OCI-M1 (cell line): ENCODE measurements at places on chromosomes 11 and 22.

DNA sequence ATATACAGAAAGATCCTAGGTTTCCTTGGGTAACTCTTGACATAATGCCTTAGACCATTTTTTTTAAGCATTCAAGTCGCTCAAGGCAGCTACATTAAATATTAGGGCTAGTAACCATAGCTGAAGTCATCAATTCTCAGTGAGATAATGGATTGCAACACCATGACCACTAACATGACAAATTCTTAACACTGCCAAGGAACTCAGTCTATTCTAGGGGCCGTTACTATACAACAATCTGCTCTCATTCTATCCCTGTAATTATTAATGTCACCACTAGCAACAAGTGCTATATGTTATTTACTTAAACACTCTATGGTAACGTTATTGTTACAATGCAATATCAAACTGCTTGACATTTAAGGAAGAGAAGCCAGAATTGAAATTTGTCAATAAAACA lies 3.2 kb upstream of the STK33 start:
- DNase-seq: peak; percentile 6

- no peak for DNase-seq
Observed at GRCh38 chr22:23176645-23177027, 3.7 kb upstream of the BCR start.

- DNase-seq: peak; percentile 31
Observed at GRCh38 chr11:35623621-35624168, 5.4 kb downstream of the FJX1 start.

DNA sequence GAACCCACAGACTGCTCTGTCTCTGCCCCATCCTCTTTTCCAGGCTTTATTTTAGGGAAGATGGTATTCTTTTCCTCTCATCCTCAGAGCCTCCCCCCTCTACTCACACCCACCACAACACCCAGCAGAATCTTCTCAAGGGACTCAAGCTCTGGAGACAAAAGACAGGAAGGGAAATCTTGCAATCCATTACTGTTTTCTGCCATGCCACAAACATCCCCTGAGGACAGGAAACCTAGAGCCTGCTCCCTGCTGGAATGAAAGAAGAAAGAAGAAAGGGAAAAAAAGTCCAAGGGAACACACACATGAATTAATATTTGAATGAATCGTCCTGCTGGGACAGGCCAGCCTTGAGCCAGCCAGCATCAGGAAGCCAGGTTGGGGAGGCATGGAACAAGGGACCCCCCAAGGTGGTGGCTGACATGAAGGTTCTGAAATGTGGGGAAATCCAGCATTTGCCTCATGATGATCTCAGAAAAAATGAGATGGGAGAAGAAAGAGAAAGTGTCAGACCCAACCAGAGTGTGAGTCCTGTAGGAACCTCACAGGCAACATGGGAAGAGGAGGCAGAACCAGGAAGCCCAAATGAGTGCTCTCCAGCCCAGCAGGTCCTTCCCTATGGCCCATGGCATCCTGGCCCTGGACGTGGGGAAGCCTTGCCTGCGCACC lies 34.0 kb downstream of the SLCO2B1 start:
- no peak for DNase-seq

DNA sequence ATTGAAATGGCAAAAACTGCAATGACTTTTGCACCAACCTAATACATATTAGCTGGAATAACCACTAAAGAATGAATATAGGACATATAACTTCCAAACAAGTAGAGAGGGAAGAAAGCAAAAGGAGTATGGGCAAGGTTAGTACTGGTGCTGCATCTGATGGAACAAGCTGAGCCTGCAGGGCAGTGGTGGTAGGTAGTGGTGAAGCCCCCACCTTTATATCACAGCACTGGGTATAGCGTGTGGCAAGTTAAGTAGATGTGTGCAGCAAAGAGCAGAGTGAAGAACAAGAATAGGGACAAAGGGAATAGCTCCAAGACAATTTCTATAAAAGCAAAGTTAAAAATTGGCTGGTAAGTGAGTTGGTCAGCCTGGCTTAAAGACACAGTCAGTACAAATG lies 62.3 kb downstream of the CTNND1 start:
- DNase-seq: no peak

DNA sequence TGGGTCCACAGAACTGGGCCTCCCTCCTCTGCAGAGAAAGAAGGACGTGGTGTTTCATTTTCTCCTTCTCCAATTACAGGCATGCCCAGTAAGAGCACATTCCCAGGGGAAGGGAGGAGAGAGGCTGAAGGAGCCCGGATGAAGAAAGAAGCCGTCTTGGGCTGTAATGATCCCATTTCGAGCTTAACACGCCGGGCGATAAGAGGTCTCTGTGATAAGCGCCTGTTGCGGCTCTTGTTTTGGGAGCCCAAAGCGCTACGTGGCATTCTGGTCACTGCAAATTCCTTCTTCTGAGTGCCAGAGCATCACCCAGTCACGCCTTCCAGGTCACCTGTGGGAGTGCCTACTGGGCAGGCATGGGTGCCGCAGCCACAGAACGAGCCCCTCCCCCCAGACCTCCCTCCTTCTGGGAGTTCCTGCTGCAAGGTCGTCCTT lies 57.5 kb downstream of the ANO1 start:
- no peak for DNase-seq

GRCh38 chr11:65207918-65208784 lies 26.4 kb downstream of the CAPN1 start:
- DNase-seq: no peak

DNA sequence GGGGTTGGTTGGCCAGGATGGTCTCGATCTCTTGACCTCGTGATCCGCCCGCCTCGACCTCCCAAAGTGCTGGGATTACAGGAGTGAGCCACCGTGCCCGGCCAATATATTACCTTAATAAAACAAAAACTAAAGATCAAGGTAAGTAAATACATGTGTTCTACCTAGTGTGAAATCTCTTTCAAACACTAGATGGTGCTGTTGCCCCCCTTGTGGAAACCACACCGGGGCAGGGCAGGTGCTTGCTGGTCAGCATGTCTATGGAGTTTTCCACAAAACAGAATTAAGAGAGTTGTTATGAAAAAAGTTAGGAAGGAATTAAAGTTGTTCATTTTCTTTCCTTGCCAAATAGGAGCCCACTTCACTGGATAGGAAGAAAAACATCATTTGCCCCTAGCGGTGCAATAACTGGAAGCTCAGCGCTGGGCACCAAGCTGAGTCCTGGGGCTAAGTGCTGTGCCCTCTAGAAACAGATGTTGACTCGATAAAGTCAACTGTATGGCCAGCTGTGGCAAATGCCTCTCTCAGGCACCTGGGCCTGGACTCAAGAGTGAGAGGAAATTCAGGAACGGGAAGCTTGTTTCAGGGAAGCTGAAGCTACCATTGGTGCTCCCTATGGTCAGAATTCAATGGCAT lies 6.3 kb upstream of the KCNJ5 start:
- DNase-seq: peak; percentile 86

- DNase-seq: peak; percentile 57
Observed at GRCh38 chr11:35029979-35030682, 108.8 kb upstream of the CD44 start.

- no peak for DNase-seq
Observed at GRCh38 chr11:61267437-61267841, 26.5 kb downstream of the PGA5 start.

DNA sequence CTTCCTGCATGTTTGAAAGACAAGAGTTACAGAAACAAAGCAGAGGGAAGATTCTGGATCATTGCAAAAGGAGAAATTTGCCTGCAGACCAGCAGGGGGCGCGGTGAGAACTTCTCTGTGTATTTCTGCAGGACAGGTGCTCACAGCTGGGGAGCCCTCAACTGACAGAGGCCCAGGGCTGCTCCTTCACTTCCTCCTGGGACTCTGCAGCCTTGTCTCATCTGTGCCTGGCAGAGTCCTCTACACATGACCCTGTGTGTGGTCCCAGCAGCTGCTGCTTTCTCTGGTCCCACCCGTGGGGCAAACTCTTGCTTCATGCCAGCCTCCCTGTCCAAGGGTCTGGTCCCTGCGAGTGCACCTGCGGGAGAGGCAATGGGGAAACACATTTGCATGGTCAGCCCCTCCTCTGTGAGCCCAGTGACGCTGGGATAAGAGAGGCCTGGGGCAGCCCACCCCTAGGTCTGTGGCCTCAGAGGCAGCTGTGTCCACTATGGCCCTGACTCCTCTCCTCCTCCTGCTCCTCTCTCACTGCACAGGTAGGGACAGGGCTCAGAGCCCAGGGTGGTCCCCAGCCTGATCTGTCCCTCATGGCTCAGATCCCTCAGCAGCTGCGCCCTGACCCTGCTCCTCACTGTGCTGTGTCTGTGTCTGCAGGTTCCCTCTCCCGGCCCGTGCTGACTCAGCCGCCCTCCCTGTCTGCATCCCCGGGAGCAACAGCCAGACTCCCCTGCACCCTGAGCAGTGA lies 43.2 kb upstream of the VPREB1 start:
- DNase-seq: peak; percentile 78

DNA sequence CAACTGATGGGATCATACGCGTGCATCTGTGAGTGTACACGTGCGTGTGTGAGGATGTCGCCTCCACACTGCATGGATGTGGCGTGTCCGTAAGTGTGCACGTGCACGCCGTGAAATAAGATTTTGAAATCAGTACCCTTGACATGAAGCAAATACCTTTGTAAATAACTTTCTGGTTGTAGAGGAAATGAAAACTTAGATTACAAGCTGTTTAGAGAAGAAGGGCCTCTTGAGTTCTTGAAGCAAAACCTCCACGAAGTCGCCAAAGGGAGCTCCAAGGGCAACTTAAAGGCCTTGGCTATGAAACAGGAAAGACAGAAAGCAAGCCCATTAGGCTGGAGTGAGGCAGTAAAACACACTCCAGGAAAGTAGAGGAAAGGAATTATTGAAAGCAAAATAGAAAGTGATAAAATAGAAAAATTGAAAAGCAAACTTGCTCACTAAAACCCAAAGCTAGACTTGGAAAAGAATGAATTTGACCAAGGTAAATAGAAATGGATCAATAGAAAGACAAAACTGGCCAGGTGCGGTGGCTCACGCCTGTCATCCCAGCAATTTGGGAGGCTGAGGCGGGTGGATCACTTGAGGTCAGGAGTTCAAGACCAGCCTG lies 29.7 kb upstream of the TOLLIP start:
- DNase-seq: no peak

- DNase-seq: peak; percentile 90
Observed at GRCh38 chr11:74009675-74010305, 905 bp upstream of the UCP3 start.

- DNase-seq: no peak
Observed at GRCh38 chr22:27179161-27179560, 521.8 kb downstream of the MIAT start.

DNA sequence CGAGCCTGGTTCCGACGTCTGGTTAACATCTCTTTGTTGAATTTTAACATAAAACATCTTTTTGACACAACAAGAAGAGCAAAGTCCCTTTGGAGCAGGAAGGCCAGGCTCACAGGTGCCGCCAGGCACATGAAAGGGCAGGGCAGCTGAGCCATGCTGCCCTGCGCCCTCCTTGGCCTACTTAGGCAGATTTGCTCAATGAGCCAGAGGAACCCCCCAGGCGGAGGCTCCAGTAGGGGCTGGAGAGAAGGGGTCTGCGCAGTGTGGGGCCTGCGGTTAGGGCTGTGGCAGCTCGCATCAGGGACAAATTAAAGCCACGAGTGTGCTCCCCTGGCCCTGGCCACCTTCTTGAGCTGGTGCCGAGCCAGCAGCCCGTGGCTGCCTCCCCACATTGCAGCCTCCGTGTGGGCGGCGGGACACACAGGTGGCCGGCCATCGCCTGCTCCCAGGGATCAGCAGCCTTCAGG lies 9.9 kb upstream of the SLC22A12 start:
- DNase-seq: no peak

GRCh38 chr11:47415949-47416472 lies 7.6 kb downstream of the SLC39A13 start:
- DNase-seq: no peak

GRCh38 chr11:17405232-17406005 lies 17.0 kb upstream of the KCNJ11 start:
- peak; percentile 64 for DNase-seq

GRCh38 chr11:103051981-103052380 lies 40.0 kb downstream of the DCUN1D5 start:
- no peak for DNase-seq

GRCh38 chr11:1361882-1362281 lies 27.9 kb upstream of the BRSK2 start:
- DNase-seq: no peak

DNA sequence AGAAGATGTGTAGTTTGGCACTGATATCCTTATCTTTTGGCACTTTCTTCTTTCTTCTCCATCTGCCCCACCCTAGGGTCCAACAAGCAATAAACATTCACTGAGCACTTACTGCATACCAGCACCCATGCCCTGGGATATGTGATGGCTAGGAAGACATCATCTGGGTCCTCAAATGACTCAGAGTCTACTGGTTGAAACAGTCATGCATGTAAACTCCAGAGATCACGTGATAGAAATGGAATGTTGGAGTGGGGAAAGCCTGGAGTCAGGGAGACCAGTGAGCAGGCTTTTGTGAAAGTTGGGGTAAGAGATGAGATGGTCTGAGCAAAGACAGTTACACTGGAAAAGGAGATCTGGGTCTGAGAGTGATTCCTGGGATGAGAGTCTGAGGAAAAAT lies 724.9 kb upstream of the TENM4 start:
- DNase-seq: no peak

DNA sequence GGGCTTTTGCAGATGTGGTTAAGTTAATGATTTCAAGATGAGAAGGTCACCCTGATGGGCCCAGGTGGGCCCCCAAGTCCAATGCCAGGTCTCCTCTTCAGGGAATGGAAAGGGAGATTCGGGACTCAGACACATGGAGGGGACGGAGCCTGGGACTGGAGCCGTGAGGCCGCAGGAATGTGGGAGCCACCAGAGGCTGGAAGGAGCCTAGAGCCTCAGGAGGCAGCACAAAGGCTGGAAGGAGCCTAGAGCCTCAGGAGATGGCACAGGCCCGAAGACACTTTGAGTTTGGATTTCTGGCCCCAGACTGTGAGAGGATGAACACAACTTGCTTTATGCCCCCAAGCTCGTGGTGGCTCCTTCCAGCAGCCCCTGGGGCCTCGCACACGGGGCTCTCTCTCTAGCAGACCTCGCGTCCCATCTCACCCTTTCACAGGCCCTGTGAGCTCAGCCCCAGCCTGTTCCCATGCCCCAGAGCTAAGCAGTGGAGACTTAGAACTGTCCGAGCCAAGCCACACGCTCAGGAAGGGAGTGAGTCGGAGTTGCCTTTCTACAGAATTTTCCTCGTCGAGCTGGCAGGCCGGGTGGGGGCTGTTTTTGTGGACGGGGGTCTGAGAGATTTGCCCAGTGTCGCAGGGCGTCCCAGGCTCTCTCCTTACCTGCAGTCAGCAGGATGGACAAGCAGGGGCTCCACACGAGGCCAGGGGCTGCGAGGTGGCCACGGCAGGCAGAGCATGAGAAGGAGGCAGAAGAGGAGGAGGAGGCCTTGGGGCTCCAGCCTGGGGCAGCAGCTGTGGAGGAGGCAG lies 937.6 kb downstream of the BRD1 start:
- DNase-seq: no peak
